Activated CD4-positive, alpha-beta T cell treated with anti-CD3 and anti-CD28 coated beads, Interleukin-2, amount 50 U/mL, for 4 hours (primary cell): ENCODE measurements at places on chromosomes 7 and 10.

DNA sequence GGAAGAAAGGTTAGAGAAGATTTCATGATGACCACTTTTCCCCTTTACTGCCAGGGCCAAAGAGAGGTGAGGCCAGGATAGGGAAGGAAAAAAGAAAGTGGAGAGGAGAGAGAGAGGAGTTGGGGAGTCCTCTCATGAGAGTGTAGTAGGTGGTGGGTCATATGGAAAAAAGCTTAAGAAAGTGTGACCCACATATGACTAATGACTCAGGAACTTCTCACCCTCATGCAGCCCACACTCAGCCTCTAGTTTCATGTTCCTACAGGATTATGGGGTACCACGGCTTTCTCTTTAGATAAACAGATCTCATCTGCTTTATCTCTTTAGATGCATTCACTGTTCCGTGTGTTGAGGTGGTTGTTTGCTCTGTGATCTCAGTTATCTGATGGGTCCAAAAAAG lies 462.5 kb upstream of the IGFBP3 start:
- DNase-seq, result no peak

- DNase-seq, result no peak
Observed at GRCh38 chr7:122072924-122073599, 71.0 kb downstream of the AASS start.

GRCh38 chr10:77348751-77349150 lies 288.9 kb downstream of the KCNMA1 start:
- DNase-seq, result no peak

GRCh38 chr10:78718032-78718572 lies 350.7 kb upstream of the ZMIZ1 start:
- no peak for DNase-seq

DNA sequence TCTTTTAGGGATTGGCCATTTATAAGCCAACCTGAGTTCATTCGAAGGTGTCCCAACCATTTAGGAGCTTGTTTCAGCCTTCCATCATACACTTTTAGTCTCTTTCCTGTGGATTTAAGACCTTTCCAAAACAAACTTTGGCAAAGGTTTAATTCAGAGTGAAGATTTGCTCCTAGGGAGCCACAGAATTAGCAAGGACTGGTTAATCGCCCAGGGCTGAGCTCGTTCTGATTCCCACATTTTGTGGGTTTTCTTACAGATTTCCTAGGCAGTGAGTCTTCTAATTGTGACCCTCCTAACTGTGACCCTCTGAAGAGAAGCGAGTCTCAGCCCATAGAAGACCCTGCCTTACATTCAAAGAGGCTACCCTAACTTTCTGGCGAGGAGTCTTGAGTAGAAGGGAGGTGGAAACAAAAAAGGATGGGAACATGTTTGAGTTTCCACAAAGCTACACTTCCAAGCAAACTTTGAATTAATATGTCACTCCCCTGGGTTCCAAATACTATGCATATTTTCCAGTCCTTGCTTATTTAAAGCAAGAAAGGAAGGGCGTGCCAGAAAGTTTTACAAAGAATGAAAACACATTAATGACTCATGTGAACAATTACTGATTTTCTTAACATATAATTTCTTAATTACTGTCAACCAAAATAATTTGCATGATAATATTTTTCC lies 118.3 kb downstream of the ARID5B start:
- DNase-seq, result no peak
